ENCODE measurements at places on chromosomes 2 and 18.

DNA sequence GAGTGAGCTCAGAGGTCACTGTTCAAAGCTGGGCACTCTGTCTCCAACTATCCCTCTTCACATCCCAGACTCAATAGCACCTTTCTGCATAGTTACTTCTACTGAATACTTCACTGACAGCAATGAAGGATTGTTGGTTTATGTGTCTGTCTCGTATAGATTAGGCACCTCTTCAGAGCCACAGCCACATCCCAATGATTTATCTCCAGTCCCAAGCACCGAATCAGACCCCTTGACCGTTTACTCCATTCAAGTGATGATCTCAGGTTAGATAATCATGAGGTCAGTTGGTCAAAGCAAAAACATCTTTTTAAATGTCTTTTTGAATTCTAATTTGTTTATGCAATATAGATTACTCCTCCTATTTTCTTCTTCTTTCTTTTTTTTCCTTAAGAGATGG is 14.7 kb downstream of the NEDD4L start:
- DNase-seq: no peak

- no peak for DNase-seq
Observed at GRCh38 chr2:64234150-64234549, 89.9 kb upstream of the PELI1 start.

DNA sequence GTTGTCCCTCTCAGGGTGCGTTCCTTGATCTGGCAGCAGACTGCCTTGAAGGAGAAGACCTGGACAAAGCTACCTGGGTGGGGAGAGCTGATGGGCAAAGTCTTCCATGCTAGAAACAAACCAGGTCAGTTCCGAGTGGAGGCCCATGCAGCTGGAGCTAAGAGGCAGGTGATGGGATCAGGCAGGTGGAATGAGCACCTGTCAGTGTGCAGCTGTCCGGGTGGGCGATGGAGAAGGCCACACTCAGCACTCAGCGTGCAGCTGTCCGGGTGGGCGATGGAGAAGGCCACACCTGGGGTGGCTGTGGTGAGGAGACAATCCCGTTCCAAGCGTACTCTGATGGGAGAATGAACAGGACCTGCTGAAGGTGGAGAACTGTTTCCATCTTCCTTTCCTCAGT is 237.3 kb upstream of the MYT1L start:
- DNase-seq: no peak

GRCh38 chr2:212721026-212721451 is 182.4 kb upstream of the ERBB4 start:
- DNase-seq: no peak

- no peak for DNase-seq
Observed at GRCh38 chr2:205288686-205289085, 393.6 kb upstream of the NRP2 start.

DNA sequence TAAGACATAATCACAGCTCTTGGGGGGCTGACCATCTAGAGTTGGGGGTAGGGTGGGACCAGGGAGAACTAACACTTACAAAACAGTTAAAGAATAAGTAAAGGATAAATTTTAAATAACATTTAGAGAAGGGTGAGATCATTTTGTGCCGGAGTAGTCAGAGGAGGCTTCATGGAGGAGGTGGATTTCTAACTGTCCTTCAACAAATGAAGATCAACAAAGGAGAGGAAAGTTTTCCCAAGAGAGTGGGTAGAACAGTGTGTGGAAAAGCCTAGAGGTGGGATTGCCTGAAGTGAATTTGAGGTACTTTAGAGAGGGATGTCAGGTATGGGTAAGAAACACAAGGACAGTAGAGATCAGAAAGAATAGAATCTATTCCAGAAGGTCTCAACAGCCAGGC is 7.3 kb downstream of the PROKR1 start:
- DNase-seq: no peak

- DNase-seq: no peak
Observed at GRCh38 chr18:37967261-37967660, 401.7 kb upstream of the CELF4 start.

- no peak for DNase-seq
Observed at GRCh38 chr2:234193977-234194563, 143.6 kb downstream of the SPP2 start.

- no peak for DNase-seq
Observed at GRCh38 chr2:222180619-222181018, 118.2 kb downstream of the PAX3 start.
